ENCODE measurements at places on chromosomes 3 and 15.
A peak's percentile ranks its signal among the peaks of the same experiment; 100 is the strongest.

- no peak for DNase-seq
Observed at GRCh38 chr15:70101459-70102113, 3.9 kb upstream of the TLE3 start.

- DNase-seq: no peak
Observed at GRCh38 chr15:58517682-58518525, 86.1 kb downstream of the LIPC start.

DNA sequence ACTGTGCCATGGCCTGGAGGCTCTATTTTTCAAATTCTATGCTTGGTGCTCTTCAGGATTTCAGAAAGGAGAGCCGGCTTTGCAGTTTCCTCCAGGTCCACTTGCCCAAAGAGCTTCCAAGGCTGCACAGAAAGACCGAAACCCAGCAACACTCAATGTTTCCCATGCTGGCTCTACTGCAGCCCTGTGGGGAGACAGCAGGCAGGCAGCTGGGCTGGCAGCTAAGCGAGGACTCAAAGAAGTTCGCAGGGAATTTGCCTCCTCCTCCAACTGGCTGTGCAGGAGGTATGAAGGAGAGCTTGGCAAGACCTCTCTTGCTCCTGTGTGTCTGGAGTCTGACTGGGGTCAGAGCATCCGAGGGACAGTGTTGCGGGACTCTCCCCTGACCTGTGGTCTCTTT is 17.4 kb upstream of the ITGA11 start:
- no peak for DNase-seq

GRCh38 chr3:76753599-76753998 is 286.3 kb upstream of the ROBO2 start:
- DNase-seq: no peak

DNA sequence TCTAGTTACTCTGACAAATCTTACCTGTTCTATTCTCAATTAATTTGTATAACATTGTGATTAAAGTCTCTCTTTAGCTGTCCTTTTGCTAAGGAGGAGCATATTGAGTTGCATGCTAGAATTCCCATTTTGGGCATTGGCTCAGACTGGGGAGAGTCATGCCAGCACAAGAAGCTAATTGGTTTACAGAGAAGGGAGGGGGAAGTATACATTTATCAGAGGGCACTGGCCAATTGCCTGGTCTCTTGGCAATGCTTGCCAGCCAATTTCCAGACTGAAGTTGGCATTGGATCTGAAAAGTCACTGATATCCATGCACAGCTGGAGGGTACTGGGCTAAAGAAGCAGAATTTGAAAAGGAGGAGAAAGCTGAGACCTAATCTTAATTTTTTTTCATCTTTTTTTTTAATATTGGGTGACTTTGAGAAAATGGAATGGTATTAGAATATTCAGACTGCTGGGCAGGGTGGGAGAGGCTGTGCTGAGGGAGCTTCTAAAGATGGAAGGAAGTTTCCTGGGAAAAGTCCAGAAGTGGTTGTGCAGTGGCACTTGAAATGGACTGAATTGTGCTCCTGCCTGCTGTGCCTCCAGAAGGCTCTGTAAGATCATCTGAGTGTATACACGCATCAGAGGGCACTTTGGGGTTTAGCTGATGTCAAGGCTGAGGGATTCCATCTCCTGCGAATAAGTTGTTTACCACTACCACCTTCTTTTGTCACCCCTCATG is 365.2 kb upstream of the DPH6 start:
- no peak for DNase-seq

DNA sequence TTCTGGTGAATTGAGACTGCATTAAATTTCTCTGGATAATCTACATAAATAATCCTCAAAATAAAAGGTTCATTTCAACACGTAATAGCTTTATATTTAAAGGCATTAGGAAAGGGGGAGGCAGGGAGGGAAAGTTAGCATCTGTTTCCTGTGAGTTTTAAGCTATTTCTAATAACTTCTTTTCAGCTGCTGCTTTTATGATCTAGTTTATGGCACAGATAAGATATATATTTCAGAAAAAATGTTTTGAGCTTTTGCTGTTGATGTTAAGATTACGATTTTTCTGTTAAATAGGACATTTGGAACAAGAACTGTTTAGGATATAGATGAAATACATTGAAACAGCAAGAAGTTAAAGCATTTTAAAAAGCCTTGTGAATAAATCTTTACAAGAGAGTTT is 30.0 kb downstream of the UBE2E1 start:
- DNase-seq: no peak

GRCh38 chr3:159263750-159264553 is 462.1 kb downstream of the MFSD1 start:
- DNase-seq: no peak

GRCh38 chr3:183619624-183620251 is 15.7 kb upstream of the KLHL24 start:
- no peak for DNase-seq

- no peak for DNase-seq
Observed at GRCh38 chr3:105022813-105023212, 343.9 kb upstream of the ALCAM start.

DNA sequence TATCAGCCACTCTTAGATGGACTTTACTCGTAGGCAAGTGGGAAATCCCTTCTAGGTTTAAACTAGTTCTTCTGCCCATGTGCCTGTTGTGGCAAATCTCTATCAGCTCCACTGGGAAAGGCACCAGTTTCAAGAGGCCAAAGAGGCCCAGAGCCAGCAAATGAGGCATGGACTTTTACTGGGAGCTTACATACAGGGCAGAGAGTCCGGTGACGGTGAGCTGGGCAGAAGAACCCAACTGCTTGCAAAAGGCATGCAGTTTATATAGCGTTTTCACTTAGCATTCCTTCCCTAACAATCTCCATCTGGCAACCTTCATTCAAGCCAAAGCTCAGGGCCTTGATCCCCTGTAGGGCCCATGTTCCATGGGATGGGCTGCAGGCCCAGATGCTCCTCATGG is 93.0 kb upstream of the C3orf80 start:
- DNase-seq: no peak

- DNase-seq: no peak
Observed at GRCh38 chr3:171640520-171641412, 169.5 kb downstream of the PLD1 start.

GRCh38 chr3:73508330-73508954 is 116.3 kb downstream of the PDZRN3 start:
- peak; percentile 11 for DNase-seq

GRCh38 chr15:57352535-57353316 is 23.6 kb upstream of the CGNL1 start:
- DNase-seq: no peak

DNA sequence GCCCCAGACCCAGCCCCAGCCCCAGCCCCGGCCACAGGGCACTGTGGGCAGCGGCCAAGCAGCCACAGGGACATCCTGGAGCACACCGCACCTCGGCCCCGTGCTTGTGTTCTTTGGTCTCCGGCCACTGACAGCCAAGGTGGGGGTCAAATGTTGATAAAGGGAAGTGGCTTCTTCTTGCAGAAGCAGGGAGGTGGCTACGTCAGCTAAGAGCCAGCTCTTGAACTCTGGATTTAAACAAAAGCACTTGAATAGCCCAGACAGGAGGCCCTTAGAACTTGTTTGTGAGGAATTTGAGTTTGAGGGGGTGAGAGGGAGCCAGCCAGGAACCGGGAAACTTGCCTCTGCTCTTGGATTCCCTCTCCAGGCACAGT is 135.8 kb upstream of the ABHD17C start:
- DNase-seq: no peak

DNA sequence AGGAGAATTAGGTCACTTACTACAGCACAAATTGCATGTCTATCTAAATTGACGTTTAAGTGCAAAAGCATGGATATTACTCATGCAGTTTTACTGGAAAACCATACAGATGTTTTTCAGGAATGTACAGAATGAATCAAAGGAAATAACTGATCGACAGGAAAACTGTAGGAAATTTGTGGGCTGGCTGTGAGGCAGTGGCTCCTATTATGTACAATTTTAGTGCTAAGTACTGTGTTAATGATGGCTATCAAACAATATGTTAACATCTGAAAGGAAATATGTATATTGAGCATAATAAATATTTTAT is 6.9 kb downstream of the NUDT16 start:
- DNase-seq: no peak

GRCh38 chr3:149489060-149489690 is 14.7 kb downstream of the TM4SF4 start:
- DNase-seq: no peak

All from GM12892 (cell line).